ENCODE measurements at places on chromosomes 1 and 21. TPM values are rescaled to one million over a fixed set of nuclear protein-coding genes. Genes with fewer than 3 reads are reported as not detected.

The PLEKHO1 gene
- 107 TPM for total RNA-seq

- DNase-seq: no peak
Measured at GRCh38 chr1:100152271-100152670, 19.3 kb downstream of the TRMT13 start.

DNA sequence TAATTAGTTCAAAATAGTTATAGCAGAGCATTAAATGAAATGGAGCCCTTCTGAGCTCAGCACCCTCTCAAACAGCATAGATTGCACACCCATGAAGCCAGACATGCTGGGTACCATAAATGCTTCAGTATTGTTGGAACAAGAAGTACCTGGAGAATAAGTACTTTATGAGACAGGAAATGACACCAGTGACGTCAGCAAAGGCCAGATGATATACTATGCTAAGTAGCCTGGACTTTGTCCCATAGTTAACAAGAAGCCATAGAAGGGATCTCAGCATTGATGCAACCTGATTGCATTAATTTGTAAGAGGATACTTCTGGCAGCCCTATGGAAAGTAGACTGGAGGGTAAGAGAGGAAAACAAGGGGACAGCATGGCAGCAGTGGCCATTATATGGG lies 16.3 kb upstream of the GADD45A start:
- no peak for DNase-seq

- no peak for DNase-seq
Measured at GRCh38 chr21:38312822-38313221, 56.0 kb downstream of the KCNJ15 start.

The TACSTD2 gene
- total RNA-seq: not detected

GRCh38 chr21:40732253-40733023 lies 114.5 kb downstream of the DSCAM start:
- DNase-seq: no peak

The DDR2 gene
- 55.3 TPM for total RNA-seq

DNA sequence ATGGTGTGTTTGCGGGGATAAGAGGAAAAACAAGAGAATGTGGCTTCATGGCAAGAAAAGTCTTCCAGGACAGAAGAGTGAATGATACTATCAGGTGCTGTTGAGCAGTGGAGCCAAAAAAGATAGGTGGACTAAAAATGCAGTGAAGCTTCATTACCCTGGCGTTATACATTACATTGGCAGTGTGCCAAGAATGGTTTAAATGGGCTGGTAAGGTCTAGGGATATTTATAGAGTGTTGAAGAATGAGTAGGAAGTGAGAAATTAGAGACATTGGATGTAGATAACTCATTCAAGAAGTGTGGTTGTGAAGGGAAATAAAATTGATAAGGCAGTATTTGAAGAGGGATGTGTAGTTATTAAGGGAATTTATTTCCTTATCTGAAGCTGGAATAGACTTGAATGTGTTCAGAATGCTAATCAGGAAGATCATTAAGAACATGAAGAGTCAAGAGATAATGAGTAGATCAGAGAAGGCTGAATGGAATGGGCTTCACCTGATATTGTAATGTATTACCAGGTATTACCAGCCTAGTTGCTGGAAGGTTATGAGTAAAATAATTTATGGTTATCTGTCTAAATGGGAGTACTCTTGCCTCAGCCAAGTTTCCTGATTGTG lies 72.7 kb downstream of the MAST2 start:
- no peak for DNase-seq

- DNase-seq: no peak
Measured at GRCh38 chr1:34164771-34165391, at the start of gene CSMD2. CSMD2 (minus strand) TSS chr1:34165230; CDS start chr1:34165097, 133 bp downstream.

DNA sequence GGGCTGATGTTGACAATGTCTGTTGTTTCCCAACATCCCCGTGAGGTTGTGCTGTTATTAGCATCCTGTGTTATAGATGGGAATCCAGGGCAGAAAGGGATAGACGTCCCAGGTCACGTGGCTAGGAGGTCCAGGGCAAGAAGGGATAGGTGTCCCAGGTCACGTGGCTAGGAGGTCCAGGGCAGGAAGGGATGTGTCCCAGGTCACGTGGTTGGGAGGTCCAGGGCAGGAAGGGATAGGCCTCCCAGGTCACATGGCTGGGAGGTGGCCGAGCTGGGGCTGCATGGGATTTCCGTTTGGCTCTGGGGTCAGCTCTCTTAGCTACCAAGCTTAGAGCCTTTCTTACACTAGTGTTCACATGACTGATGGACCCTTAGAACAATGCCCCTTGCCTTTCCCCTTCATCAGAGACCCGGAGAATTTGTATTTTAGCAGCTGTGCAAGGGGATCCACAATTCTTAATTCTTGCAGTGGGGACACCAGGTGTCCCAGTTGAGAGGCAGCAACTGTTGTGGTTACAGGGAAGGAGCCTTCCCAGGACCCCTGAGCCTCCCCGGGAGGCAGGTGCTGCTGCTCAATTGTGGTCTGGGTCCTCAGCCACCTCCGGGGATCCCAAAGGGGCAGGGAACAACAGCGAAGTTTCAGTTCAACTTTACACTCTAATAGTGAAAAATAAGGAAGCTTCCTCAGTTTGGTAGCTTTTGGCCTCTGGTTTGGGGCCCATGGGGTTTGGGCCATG lies 69.2 kb downstream of the UMODL1 start:
- DNase-seq: no peak

The CAMK1G gene
- total RNA-seq: not detected

- no peak for DNase-seq
Measured at GRCh38 chr1:46173361-46173856, 1.5 kb upstream of the TSPAN1 start.

GRCh38 chr1:151526735-151527525 lies 13.2 kb upstream of the TUFT1 start:
- no peak for DNase-seq

DNA sequence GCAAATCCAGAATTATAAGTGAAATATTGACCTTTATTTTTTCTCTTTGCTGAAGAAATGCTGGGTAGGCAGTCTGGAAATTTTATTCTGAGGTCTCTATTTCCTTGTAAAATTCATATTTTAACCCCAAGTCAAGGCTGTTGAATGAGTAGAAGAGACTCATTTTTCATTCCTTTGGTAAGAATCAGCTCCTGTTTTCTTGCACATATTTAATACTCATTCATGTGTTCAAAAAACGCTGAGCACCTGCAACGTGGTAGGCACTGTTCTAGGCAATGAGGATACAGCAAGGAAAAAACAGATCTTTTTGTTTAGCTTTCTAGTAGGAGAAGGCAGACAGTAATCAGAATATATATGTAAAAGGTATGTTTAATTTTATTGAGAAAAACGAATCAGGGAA lies 1.5 kb downstream of the PRKAA2 start:
- DNase-seq: no peak

- peak; percentile 71 for DNase-seq
Measured at GRCh38 chr1:210360852-210361477, 32.3 kb downstream of the HHAT start.

DNA sequence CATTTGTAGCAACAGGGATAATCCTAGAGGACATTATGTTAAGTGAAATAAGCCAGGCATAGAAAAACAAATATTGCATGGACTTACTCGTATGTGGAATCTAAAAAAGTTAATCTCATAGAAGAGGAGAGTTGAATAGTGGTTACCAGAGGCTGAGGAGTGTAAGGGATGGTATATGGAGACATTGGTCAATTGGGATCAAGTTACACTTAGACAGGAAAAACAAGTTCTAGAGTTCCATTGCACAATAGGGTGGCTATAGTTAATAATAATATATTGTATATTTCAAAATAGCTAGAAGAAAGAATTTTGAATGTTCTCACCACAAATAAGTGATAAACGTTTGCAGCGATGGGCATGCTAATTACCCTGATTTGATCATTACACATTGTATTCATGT lies 354.6 kb downstream of the SEC16B start:
- no peak for DNase-seq

GRCh38 chr1:221515496-221515895 lies 226.4 kb downstream of the DUSP10 start:
- DNase-seq: no peak

- DNase-seq: no peak
Measured at GRCh38 chr1:160363951-160364735, 2.7 kb upstream of the NHLH1 start.

The S100A12 gene
- total RNA-seq: not detected

The METTL18 gene
- total RNA-seq: 8.6 TPM

GRCh38 chr1:209326831-209327230 lies 256.7 kb upstream of the CAMK1G start:
- peak; percentile 9 for DNase-seq

The OR2L8 gene
- not detected for total RNA-seq

The LCE2A gene
- total RNA-seq: not detected

The FNDC10 gene
- 3.3 TPM for total RNA-seq

DNA sequence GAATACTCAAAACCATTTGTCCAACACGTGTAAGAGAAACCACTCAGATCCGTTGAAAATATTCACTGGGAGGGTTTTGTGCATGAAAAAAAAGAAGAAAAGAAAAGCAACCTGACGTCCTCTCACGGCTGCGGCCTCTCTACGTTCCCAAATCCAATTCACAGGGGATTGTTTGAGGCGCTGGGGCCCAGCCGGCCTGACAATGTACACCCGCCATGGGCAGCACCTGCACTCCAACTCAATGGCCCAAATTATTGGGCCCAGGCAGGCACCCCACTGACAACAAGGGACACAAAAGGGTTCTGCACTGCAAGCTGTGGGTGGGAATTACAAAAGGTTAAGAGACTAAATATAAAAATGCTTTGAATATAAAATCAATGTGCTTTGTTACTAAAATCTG lies 41.5 kb downstream of the MORN1 start:
- no peak for DNase-seq

GRCh38 chr1:226646870-226647449 lies 92.1 kb downstream of the ITPKB start:
- DNase-seq: no peak

GRCh38 chr1:19014765-19015164 lies 58.3 kb upstream of the IFFO2 start:
- DNase-seq: no peak

The NUP210L gene
- total RNA-seq: not detected

DNA sequence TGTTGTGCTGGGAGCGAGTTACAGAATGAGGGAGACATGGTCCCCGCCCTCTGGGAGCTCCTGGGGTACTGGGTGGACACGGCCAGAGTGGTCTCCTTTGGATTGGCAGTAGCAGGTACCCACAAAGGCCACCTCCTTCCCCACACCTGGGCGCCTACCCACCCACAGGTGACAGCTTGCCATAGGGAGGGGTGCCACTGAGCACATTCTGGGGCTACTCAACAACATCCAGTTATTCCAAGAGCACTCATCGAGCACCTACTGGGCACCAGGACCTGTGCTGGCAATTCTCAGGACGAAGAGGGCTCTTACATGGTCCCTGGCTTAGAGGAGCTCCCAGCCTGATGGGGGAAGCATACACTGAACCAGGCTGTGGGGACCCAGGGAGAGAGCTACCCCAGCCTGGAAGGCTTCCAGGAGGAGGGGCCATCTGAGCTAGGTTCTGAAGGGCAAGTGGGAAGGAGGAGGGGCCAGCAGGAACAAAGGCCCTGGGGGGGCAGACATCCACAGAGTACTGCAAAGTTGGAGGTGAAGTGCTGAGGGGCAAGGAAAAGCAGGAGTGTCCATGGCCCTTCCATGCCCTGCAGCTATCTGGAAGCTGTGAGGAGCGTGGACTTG lies 22.0 kb downstream of the MRPL37 start:
- DNase-seq: no peak

- peak; percentile 100 for DNase-seq
Measured at GRCh38 chr1:58755468-58755872, 28.4 kb downstream of the JUN start.

The ZNF683 gene
- not detected for total RNA-seq

The REN gene
- total RNA-seq: not detected

DNA sequence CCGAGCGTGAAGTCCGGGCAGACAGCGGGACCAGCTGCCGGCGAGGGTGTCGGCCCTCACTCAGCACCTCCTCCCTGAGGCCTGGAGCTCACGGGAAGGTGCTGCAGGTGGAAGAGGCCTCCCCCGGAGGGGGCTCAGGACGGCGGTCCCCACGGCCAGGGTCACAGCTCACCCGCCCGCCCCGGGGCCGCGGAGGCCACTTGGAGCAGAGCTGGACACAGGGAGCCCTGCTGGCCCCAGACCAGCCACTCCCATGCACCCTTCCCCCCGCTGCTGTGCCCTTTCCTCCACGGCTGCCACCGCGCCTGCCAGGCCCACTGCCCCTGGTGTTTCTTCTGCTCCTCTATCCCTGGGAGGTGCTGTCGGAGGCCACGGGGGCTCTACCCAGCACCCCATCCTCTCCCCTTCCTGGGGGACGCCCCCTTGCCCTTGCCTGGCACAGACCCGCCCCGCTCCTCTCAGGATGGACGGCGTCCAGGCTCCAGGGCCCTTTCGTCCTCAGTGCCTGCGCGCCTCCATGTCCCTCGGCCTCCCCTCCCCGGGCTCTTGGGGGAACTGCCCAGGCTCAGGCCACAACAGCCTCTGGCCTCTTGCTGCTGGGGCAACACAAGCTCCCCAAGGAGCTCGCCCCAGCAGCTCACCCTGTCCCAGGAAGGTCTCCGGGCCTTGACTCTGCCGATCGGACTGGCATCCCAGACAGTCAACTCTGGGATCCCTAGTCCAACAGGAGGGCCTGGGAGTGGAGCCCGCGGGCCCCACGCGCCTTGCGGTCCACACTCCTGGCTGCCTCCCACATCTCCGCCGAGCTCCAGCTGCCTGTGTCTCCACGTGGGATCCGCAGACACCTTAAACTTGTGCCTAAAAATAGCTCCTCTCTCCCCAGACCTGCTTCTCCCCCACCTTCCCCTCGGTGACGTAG lies 4.1 kb downstream of the TMEM240 start:
- DNase-seq: no peak

The IL10RB gene
- total RNA-seq: 40.7 TPM

DNA sequence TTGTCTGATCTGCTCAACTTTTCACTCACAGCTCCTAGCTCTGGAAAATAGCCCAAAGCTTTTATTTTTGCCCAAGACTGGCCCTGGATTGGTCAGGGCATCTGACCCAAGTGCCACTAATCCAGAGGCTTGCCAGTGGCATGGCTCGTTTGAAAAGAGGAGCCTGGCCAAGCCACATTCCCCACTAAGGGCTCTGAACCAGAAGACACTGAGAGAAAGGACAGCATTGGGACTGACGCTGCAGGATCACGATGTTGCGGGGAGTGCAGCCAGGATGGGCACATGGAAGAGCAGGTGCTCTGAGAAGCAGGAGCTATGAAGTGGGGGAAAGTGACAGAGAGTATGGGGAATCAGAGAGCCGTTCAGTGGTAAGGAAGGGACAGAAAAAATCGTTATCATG lies 44.9 kb upstream of the TSPAN2 start:
- DNase-seq: no peak

- DNase-seq: no peak
Measured at GRCh38 chr1:201215531-201216357, 25.1 kb downstream of the IGFN1 start.

The DCDC2B gene
- total RNA-seq: not detected

The NR1I3 gene
- not detected for total RNA-seq

- DNase-seq: no peak
Measured at GRCh38 chr1:216904471-216904870, 181.2 kb upstream of the ESRRG start.

GRCh38 chr1:236953151-236953700 lies 51.0 kb downstream of the MT1HL1 start:
- DNase-seq: no peak

The KIAA0040 gene
- not detected for total RNA-seq

GRCh38 chr1:29634746-29635335 lies 398.5 kb downstream of the PTPRU start:
- no peak for DNase-seq

The TDRKH gene
- 1.9 TPM for total RNA-seq

All from LHCN-M2 (cell line).